ENCODE measurements at places on chromosomes 16 and 17. TPM values are rescaled to one million over a fixed set of nuclear protein-coding genes. Genes with fewer than 3 reads are reported as not detected.

DNA sequence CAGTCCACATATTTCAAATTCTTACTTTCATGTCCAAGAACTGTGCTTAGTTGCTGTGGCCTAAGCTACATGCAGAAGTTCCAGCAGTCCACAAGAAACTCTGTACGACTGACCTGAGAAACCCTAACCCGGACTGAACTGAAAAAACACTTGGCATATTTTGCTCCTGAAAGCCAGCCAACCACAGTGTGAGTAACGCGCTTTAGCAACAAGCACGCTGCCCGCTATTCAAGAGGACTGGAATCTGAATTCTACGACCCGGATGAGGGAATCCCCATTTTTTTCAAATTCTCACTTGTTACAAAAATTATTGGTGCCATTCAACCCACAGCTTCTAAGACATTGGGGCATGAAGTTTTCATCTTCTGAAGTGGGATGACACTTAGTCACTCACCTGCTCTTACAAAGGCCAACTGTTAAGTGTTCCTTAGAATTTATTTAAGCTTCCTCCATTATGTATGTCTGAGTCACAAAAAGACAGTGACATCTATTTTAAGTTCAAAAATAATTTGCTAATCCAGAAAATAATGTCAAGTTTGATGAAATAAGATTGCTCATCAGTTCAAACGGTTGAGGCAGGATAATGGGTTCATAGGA lies 78.7 kb downstream of the CDYL2 start:
- DNase-seq, result no peak

GRCh38 chr16:64489449-64489848 lies 632.4 kb downstream of the CDH11 start:
- no peak for DNase-seq

DNA sequence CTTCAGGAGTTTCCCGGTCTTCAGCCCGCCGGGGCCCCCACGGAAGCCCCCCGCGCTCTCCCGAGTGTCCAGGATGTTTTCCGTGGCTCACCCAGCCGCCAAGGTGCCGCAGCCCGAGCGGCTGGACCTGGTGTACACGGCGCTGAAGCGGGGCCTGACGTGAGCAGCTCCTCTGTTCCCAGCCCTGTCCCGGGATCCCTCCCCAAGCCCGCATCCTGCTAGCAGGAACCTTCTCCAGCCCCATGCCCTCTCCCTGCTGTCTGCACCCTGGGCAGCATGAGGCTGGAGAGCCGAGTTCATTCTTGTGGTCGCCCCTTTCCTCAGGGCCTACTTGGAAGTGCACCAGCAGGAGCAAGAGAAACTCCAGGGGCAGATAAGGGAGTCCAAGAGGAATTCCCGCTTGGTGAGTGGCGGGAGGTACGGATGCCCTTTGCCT lies 10.1 kb downstream of the RIPOR1 start:
- no peak for DNase-seq

- no peak for DNase-seq
Observed at GRCh38 chr17:43314611-43315011, 80.8 kb upstream of the RNU2-1 start.

DNA sequence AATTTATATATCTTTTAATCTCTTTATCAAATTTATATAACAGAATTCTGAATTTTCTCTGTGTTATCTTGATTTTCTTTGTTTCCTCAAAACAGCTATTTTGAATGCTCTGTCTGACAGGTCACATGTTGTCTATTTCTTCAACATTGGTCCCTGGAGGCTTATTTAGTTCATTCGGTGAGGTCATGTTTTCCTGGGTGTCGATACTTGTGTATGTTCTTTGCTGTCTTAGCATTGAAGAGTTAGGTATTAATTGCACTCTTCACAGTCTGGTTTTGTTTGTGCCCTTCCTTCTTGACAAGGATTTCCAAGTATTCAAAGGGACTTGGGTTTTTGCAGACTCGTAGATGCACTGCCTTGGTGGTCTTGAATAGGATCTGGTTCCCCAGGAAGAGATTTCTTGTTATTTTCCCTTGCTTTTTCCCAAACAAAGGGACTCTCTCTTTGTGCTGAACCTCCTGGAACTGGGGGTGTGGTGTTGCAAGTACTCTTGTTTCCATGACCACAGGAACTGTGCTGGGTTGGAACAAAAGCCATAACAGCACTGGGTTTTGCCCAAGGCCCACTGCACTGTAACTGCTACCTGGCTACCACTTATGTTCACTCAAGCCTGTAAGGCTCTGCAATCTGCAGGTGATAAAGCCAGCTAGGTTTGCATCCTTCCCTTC lies 1483.0 kb downstream of the CDH8 start:
- no peak for DNase-seq

GRCh38 chr16:27446721-27447120 lies 44.7 kb downstream of the IL21R start:
- DNase-seq, result no peak

TMC5 gene
- total RNA-seq, result 49.3 TPM

Data from upper lobe of left lung (tissue), 6 donors.